ENCODE measurements at places on chromosomes 5 and 9.

DNA sequence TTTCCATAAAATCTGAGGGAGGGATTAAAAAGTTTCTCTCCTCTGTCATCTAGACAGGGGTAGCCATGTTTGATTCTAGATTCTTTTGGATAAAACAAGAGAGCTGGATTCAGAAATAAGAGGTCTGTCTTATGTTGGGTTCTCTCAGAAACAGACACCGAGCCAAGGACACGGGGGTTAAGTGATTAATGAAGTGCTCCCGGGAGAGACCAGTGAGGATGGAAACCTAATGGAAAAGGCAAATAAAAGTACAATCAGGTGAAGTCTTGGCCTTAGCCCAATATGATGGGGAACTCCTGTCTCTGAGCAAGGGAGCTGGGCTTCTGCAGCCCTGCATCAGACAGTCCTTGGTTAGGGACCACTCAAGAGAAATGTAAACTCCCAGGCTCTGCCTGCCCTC is 308.8 kb upstream of the PANK3 start:
- no peak for DNase-seq

GRCh38 chr9:108953983-108954574 is 19.9 kb downstream of the ABITRAM start:
- no peak for DNase-seq

DNA sequence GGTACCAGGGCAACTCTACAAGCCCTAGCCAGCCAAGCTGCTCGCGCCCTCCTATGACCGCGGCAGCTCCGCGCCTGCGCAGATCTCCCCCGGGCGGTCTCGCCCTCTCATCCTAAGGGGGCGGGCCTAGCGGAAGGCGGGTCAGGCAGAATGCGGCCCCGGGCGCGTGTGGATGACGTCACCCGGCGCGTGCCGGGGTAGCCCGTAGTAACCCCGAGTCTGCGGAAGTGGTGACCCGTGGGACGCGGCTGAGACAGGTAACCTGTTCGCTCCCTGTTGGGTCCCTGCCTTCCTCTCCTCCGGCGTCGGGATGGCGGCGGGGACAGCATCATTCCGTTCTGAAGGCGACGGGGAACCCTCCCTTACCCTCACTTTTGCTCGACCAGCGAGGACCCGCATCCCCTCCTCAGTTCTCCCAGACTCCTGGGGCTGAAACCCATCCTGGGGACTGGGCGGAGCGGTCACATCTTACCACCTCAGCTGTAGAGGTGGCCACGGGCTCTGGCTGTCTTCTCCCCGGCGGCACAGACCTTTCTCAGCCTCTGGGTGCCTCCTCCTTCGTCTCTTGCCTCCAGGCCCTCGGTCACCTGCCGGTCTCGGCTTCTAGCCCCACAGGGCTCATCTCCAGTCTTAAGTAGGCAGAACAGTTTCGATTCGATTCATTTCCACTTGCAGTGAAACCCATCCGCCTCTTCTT is at the start of gene AOPEP:
Gene AOPEP (plus strand): TSS at position 205 of the 697 bp plus-strand sequence. CDS start 33,085 bp downstream, outside the sequence.
- DNase-seq, result peak; percentile 99

DNA sequence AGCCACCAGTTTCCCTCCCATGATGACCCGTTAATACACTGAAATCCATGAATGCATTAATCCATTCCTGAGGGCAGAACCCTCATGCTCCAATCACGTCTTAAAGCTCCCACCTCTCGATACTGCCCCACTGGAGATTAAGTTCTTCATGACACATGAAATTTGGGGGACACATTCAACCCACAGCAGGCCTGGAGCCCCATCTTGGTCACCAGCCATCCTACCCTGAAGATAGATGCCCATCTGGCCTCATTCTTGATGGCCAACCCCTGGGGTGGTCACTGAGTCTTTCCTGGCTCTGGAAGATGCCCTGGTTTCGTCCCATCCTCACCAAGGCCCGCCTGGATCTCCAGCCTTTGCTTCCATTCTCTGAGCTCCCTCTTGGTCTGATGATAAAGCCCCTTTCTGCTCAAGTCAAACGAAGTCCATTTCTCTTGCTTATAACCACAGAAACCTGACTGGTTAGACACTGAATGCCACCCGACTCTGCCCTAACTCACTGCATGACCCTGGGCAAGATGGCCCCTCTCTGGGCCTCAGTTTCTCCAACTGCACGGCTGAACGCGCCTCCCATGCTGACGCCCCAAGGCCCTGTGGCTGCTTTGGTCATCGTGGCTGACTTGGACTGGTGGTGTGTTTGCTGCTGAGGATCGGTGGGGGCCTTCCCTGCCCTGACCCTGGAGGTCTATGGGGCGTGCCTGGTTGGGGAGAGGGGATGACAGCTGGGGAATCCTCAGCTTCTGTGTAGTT is 138.4 kb upstream of the IER5L start:
- DNase-seq, result no peak

- no peak for DNase-seq
These were observed 35.5 kb upstream of the CDKN2B start for GRCh38 chr9:22044583-22044982.

DNA sequence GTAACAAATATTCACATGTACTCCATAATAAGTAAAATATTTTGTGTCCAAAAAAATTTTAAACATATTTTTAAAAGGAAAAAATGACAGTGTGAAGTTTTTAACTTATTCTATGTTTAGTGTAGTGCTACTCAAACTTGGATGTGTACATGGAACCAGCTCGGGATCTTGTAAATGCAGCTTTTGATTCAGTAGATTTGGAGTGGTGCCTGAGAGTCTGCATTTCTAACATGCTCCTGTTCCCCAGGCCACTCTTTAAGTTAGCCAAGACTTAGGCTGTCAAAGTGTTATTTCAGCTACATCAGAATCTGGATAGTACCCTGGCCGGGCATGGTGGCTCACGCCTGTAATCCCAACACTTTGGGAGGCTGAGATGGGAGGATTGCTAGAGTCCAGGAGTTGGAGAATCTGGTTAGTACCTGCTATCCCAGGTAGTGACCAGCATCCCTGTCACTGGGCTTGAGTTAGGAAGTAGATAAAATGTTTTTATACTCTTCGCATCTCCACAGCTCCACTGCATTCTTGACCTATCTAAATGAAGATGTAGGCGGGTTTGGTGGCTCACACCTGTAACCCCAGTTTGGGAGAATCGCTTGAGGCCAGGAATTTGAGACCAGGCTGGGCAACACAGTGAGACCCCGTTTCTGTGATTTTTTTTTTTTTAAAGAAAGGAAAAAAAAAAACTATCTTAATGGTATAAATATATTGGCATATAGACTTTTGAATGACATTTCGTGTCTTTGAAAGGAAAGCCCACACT is 60.7 kb upstream of the TTC23L start:
- no peak for DNase-seq

- DNase-seq, result no peak
These were observed 98.7 kb downstream of the ZNF462 start for GRCh38 chr9:106961623-106962022.

GRCh38 chr5:149372076-149372795 is 6.9 kb downstream of the IL17B start:
- no peak for DNase-seq

- no peak for DNase-seq
These were observed 1.6 kb upstream of the RGS3 start for GRCh38 chr9:113461943-113462342.

DNA sequence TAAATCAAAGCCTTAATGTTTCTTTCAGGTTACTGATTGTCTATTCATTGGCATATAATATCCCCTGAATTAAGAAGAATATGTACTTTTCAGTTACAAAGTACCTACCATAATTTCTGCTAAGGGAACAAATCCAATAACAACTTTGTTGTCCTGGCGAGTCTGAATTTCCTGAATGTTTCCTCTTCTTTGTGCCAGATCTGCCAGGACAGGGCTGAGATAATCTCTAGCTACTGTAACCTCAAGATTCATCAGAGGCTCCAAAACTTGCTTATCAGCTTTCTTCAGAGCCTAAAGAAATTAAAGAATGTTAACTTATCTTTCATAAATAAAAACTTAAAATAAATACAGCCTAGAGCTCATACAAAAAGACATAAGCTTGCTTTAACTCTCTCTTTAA is 37.2 kb downstream of the HEXB start:
- DNase-seq, result no peak

GRCh38 chr5:69188811-69189161 is 597 bp upstream of the CENPH start:
- DNase-seq, result no peak

GRCh38 chr5:157204765-157205164 is 24.1 kb downstream of the ITK start:
- DNase-seq, result no peak

DNA sequence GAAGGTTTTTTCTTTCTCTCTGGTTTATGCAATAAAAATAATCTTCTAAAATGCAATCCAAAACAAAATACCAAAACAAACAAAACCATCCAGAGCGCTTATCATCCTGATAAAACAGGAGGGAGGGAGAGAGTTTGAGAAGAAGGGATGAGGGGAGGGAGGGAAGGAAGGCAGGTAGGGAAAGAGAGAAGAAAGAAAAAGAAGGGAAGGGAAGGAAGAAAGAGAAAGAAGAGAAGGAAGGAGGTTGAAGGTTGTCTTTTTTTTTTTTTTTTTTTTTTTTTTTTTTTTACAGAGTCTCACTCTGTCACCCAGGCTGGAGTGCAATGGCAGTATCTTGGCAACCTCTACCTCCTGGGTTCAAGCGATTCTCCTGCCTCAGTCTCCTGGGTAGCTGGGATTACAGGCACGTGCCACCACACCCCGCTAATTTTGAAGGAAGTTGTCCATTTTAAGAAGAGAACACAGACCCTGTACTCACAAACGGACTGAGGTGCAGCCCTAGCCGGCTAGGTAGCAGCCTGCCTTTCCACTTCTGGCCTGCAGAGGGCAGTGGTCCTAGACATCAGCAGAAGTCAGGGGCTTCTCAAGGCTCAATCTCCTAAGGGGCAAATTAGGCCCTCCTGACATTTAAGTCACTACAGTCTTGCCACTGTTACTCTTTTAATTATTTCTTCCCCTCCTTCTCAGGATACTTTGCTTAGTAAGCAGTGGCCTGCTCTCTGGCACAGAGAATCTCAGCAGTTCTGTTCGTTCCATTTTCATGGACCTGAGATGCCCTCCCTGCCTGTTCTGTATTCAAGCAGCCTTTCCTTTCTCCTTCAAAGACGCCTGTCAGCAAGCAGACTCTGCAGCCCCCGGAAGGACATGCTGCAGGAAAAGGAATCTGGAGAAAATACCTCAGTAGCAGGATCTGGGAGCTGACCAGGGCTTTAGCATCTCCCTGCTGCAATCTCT is 76.4 kb downstream of the EPB41L4B start:
- peak; percentile 46 for DNase-seq

DNA sequence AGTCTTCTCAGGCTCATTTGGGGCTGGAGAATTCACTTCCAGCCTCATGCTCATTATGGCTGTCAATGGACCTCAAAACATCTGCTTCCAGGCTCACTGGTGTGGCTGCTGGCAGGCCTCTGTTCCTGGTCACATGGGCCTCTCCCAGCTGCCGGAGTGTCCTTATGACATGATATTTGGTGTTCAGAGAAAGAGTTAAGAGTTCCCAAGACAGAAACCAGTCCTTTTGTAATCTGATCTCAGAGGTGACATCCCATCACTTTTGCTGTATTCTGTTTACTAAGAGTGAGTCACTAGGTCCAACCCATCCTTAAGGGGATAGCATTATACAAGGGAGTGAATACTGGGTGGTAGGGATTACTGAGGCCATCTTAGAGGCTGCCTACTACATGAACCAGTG is 104.6 kb downstream of the CACNA1B start:
- no peak for DNase-seq

GRCh38 chr5:87769157-87769556 is 356.4 kb upstream of the CCNH start:
- no peak for DNase-seq

DNA sequence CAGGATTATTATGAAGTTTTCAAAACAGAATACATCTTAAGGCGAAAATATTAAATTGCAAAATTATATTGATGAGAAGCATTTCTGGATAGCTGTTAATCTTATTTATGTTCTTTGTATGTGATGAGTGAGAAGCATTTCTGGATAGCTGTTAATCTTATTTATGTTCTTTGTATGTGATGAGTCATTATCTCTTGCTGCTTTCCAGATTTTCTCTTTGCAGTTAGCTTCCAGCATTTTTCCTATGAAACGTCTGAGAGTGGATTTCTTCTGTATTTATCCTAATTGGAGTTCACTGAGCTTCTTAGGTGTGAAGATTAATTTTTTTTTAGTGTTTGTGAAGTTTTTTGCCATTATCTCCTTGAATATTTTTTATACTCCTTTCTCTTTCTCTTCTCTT is 8.2 kb downstream of the TMEM232 start:
- DNase-seq, result no peak

GRCh38 chr9:105132606-105133005 is 111.8 kb upstream of the SLC44A1 start:
- no peak for DNase-seq

DNA sequence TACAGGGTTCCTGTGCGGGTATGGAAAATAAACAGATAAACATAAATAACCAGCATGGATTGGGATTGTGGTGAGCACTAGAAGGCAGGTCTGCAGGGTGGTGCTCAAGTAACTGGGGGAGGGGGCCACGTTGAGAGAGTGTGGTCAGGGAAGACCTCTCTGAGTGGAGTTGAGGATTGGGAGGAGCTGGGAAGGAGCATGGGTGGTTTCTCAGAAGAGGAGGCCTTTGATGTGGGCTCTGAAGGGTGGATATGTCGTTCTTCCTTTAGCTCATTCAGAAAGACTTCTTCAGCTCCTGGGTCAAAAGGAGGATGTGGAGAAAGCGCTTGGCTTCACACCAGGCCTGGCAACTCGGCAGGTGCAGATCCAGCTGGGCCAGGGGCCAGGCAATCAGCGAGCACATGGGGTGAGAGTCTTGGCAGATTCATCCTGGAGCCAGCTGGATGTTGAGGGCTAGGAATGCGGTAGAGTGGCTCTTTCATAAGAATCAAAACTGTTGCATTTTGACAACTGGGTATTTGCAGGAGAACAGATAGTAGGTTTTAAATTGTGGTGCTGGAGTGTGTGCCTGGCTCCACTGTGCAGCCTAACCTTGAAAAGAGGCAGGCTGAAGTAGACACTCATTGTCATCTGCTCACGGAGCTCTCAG is 71.7 kb downstream of the PCSK5 start:
- DNase-seq, result no peak

GRCh38 chr5:37740331-37741066 is 99.3 kb downstream of the GDNF start:
- DNase-seq, result no peak

- DNase-seq, result no peak
These were observed 82.0 kb downstream of the SLC1A1 start for GRCh38 chr9:4572184-4572826.

DNA sequence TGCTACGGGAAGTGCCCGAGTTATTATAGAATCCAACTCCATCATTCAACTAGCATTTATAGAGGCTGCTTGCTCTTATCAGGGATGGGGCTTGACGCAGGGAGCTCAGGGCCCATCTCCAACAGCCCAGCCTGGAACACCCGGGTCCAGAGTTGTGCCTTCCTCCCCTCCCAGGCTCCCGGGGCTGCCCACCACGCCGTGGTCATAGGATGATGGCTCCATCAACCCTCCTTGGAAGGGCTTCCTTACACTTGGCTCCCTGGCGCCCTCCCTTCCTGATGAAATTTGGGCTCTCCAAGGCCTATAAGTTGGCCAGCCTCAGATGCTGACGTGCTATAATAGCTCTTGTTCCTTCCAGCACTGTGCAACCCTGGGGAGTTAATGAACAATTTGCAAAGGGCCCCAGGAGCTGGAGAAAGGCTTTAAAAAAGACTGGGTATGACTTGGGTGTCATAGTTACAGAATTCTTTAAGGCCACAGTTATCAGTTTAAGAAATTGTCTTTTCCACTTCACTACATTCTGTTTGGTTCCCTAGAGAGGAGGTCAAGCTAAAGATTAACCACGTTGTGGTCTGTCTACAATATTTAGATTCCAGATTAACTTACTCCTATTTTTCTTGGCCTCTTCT is 42.5 kb upstream of the GADD45G start:
- no peak for DNase-seq
